Stimulated activated CD4-positive, alpha-beta T cell treated with anti-CD3 and anti-CD28 coated beads, Interleukin-2, amount 100 ng/mL, for 4 hours (primary cell): ENCODE measurements at places on chromosomes 1 and 21.

DNA sequence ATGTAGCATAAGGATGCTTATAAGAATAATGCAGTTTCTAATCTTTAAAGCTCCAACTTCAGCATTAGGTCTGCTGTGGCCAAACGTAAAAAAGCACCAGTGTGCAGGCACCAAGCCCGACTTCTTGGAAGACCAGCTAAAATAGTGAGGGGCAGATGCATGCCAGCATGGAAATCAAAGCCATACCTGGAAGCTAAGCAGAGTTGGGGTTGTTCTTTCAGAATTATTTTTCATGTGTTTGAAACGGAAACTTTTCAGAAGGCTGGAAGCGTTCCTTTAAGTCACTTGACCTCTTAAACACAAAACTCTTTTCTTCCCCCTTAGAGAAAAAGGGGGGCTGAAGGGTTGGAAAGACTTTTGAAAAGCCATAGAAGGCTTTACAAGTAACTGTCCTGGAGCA, 329.2 kb upstream of the C1orf87 start:
- no peak for DNase-seq

- no peak for DNase-seq
Observed at GRCh38 chr1:1430114-1430982, 5.1 kb upstream of the VWA1 start.

DNA sequence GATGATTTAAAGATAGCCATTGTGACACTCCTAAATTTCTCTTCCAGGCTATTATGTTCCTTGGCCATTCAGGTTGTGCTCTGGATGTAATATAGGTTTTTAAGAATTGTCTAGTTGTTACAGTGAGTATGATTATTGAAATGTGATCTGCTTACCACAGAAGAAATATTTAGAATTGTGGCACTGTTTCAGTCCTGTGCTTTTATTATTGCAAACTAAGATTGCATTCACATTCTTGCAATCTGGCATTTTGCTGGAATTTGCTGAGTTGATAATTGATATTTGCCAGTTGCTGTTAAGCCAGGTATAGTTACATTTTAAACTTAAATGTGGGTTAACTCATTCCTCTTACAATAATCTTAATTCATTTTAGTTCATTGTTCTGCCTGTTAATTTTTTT, 22.3 kb downstream of the EXO1 start:
- no peak for DNase-seq

GRCh38 chr1:14487671-14488070, 110.8 kb upstream of the KAZN start:
- no peak for DNase-seq

DNA sequence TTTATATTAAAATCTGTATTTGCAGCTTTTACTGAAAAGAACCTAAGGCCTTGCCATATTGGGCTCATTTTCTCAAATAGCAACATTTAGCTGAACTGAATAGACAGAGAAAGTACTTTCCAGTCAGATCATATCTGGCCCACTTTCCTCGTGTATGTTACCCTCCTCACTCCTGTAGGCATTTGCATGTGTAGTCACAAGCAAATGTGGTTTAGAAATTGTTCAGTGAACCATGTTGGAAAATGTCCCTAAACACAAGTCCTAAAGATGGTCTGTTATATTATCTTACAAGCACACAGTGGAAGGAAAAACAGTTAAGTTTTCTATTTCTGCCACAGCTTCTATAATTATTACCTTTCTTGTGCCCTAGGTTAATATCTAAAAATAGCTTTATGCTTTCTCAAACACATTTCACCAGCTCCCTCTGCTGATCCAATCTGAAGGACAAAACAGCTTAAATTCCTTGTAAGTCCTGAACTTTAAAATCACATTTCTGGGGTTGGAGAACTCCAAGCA, 606 bp upstream of the FMO4 start:
- DNase-seq, result no peak

DNA sequence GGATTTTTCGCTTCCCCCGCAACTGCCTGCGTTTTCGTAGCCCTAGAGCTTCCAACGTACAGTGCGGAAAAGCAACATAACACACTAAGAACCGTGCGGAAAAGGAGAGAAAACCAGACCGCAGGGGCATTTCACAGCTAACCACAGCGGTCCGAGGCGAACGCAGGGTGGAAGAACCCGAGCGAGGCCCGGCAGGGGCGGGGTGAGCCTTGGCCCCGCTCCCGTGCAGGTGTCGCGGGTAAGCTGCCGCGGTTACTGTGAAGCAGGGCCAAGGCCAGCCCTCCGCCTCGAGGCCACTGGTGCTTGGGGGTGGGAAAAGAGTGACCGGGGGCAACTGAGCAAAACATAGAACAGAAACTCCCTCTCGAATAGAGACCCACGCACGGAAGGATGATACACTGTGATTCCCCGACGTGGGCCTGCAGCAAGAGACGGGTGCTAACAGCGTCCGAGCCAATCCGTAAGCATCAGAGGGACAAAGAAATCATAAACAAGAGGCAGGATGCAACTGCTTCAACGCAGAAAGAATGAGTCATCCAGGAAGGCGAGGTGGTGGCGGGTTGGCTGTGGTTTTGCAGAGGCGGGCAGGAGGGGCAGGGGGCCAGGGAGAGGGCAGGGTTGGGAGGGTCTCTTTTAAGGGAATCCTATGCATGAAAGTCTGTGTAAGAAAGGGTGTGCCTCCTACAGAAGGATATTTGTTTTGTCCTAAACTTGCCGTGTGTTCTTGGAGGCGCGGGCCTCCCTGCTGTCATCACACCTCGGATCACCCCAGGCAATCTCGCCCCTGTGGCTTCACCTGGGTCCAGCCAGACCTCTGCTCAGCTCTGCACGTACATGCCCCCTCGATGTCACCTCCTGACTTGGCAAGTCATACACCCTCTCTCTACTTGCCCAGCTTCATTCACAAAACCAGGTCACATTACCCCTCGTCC, 7.3 kb downstream of the GNG4 start:
- peak; percentile 45 for DNase-seq

- DNase-seq, result no peak
Observed at GRCh38 chr1:74579425-74579824, 67.0 kb upstream of the LRRC53 start.

- DNase-seq, result no peak
Observed at GRCh38 chr1:243851257-243851756, 1.3 kb upstream of the AKT3 start.

DNA sequence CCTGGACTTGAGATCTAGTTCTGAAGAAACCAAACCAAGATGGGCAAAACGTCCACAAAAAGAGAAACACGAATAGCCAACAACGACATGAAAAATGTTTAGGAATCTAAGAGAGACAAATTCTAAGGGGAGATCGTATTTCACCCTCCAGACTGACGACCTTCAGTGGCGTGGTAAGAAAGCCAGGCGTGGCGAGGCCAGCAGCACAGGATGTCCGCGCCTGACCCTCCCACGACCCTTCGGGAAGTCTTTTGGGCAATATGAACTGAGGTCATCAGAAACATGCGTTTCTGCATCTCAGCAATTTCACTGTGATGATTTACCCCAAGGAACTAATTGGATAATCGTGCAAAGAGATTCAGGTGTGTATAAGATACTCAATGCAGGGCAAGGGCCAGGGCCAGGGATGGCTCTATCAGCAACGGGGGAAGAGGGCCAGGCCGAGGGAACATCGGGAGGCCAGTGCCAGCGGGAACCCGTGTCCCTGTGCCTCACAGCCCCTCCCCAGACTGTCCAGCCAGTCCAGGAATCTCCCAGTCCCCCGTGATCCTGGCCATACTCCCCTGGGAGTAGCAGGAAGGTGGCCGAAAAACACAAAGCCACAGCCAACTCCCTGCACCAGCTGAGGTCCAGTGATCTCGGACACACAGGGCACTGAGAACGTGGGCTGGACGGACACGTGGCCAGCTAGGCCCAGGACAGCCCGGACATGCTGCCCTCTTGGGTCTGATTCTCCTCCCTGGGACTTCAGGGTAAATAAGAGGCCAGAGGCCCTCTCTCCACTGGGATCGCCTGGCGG, 53.6 kb upstream of the ADARB1 start:
- DNase-seq, result no peak

DNA sequence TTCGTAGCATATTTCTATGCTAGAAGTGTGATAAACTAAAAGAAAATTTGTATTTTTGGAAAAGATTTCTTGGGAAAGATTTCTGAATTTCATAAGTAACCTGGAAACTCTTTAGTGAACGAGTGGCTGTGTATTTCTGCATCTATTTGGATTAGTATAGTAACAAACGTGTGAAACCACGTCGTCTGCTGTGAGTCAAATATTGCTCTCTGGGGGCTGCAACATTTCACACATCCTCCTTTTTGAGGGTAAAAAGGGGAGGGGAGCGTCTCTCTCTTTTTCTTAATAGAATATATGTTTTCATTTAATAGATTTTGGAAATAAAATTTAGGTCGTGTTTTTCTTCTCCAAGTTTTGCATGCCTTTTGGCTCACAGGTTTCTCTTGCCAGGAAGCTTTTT, 44.8 kb downstream of the LHX9 start:
- no peak for DNase-seq

DNA sequence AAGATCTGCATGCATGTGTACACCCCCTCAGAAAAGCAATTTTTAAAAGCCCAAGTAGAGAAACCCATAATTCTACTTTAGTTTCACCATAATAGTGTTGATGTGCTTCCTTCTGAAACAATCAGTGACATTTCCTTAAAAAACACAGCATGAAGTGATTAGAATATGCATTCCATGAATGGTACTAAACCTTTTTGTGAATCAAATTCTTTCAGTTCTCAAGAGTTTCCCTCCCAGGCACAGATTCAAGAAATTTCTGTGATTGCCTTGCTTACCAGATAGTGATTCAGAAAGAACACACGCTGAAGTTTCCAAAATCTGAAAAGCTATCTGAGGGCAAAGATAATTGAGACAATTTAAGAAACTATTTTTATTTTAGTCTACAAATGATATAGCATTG, 136.4 kb upstream of the ADGRL2 start:
- DNase-seq, result no peak

DNA sequence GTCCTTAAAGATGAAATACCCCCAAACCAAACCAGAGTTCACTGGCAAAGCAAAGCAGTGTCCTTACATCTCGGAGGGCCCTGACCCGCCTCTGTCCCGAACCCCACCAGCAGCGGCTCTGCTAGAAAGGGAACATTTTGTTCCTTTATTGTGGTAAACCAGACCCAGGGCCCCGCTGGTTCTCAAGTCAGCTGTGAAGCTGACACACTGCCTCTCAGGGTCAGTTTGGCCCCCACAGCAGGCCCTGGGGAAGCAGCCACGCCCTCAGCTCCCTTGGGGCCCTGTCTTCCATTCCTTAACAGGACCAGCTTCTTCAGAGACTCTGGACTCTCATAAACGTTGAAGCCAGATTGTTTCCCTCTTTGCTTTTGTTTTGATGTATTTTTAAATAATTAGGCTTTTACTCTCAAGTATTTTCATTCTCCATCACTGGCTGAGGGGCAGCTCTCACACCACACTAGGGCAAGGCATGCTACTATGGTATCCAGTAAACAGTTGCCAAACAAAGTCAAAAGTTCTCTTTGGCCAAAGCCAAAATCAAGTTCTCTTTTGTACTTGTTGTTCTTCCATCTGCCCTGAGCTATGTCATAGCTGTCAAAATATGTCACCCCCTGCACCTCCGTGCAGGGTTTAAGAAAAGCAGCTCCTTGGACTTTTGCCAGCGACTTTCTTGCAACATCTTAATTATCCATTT, 61.1 kb upstream of the ANGPTL1 start:
- DNase-seq, result no peak

DNA sequence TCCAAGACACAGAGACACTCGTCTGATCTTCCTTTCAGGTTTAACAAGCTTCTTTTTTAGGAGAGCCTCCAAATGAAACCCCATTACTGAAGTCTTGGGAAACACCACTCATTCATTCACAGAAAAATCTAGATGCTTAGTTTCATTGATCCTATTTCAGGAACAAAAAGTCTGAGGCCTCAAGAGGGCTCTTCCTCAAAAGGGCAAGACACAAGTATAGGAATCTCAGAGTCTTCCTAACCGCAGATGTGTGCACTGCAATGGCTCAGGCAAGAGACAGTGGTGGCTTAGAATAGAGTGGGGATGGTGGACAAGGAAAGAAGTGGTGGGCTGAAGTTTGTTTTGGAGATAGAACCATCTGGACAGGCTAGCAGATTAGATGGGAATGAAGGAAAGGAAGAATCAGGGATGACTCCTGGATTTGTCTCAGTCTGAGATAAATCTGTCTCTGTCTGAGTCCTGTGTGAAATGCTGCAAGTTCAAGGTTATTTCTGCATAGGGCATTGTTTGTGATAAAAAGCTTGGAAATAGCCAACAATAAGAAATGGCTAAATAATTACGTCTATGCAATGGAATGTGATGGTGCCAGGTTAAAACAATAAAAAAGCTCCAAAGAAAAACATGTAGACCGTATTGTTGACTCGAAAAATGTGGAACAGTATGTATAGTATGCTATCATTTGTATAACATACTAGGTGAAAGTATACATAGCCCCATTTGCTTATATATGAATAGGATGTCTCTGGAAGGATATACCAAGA, 8.9 kb upstream of the CTSE start:
- DNase-seq, result no peak
